Islet precursor cell (in vitro differentiated cells): ENCODE measurements at places on chromosomes 7 and 10.

- no peak for DNase-seq
Measured at GRCh38 chr10:33291053-33291592, 43.3 kb downstream of the NRP1 start.

DNA sequence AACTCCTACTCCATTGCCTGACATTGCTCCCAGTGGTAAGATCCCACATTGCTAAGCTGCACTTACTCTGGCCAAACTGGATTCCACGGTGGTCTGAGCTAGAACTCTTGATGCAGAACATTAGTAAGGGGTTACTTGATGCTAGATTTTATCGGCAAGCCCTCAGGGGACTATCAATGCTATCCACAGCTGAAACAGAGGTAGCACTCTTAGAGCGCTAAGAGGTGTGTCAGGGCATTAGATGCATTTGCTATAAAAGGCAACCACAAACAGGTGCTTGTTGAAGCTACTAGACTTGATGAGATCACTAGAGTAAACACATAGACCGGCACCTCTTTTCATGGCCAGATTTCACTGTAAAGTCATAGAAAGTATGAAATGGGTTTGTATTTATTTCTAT lies 116.3 kb downstream of the MDFIC start:
- peak; percentile 73 for DNase-seq

GRCh38 chr7:103811290-103811689 lies 178.2 kb downstream of the RELN start:
- no peak for DNase-seq

DNA sequence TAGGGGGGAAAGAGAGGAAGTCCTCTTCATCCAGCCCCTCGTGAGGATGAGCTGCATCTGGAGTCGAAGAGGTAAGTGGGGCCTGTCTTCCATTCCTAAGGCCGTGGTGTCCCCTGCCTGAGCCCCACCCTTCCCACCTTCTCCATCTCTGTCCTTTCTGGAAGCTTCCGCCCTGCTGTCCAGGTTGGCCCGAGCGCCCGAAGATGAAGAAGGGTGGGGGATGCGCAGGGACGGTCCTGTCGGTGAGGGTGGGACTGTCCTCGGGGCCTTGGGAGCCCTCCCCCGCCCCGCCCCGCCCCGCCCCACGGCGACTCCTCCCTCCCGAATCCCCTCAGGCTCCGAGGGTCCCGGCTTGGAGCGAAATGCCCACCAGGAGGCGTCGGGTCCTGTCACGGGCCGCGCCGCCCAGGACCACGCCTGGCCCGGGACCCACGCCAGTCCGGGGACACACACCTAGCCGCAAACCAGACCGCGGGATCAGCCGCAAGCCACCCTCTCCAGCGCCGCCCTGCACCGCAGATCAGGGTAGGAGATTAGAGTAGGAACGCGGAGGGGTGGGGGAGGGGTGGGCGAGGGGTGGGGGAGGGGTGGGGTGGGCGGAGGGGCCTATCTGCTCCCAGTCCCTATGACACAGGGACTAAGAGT lies 15.3 kb downstream of the GPRIN2 start:
- DNase-seq = peak; percentile 87

DNA sequence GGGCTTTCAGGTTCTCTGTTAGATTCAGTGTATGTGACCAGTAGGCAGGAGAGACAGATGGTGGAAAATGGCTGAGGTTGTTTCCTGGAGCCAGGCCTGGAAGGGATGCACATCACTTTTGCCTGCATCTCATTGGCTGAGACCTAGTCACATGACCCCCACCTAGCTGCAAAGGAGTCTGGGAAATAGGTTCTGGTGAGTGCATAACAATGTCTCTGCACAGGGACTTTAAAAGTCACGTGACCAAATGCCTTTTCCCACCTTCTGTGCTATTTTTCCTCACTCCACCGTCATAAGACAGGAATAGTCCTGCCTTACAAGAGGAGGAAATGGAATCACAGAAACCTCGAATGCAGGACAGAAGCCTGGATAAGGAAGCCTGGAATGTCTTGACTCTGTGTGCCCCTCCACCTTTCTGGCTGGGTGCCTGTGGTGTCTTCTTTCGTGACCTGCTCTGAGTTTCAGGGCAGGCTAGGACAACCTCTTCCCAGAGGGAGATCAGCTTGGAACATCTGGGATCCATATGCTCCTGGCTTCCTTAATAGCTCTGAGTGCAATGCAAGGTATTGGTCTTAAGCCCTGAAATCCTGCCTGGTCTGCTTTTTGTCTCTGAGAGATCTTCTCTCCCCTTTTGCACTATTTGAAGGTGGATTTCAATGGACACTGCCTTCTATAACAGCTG lies 139.9 kb upstream of the ZNF438 start:
- no peak for DNase-seq

GRCh38 chr7:33986951-33987947 lies 81.9 kb downstream of the BMPER start:
- DNase-seq = peak; percentile 97

GRCh38 chr7:74612015-74612829 lies 45.3 kb upstream of the GTF2I start:
- DNase-seq = peak; percentile 80

GRCh38 chr10:17062955-17063484 lies 66.6 kb downstream of the CUBN start:
- DNase-seq = peak; percentile 97

GRCh38 chr7:154836021-154836448 lies 166.9 kb downstream of the PAXIP1 start:
- DNase-seq = peak; percentile 64

- peak; percentile 90 for DNase-seq
Measured at GRCh38 chr10:48981310-48981907, 41.8 kb upstream of the LRRC18 start.
